ENCODE measurements at places on chromosomes 13 and 19.

DNA sequence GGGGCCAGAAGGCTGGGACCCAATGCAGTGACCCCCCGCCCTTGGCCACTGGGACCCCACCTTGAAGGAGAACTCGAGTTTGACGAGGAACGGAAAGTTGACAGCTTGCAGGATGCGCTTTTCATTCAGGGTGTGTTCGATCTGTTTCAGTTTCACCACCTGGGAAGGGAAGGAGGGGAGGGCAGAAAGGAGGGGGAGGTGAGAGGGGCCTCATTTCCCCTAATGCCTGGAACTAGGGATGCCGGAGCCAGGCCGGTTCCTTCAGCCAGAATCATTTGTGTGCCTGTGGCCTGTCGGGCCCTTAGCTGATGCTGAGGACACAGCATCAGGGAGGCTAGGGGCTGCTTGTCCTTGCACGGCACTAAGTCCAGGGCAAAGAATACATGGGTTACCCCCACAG, 12.2 kb upstream of the SAMD1 start:
- DNase-seq = no peak

DNA sequence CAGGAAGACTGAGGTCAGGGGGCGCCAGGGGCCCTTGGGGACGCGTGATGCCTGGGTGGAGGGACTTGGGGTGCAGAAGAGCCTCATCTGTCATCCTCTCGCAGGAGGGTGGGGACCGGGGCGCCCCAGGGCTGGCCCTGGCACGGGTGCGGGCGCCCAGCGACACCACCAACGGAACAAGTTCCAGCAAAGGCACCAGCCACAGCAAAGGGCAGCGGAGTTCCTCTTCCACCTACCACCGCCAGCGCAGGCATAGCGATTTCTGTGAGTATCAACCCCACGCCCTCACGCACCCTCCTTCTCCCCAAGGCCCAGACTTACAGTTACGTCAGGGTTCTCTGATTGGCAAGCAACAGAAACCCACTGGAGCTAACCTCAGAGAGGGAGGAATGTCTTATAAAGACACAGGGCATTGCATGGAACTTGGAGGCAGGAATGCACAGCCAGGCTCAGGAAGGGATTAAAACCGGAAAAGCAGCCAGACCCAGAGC, 29.4 kb downstream of the MARK4 start:
- no peak for DNase-seq

- no peak for DNase-seq
Observed at GRCh38 chr13:79194727-79195126, 211.3 kb downstream of the RBM26 start.

- no peak for DNase-seq
Observed at GRCh38 chr13:27372896-27373295, 51.5 kb upstream of the GTF3A start.

- DNase-seq = no peak
Observed at GRCh38 chr19:275958-276646, 15.1 kb downstream of the PLPP2 start.

Data from T-helper 22 cell (primary cell).